ENCODE measurements at places on chromosomes 5 and 9.

DNA sequence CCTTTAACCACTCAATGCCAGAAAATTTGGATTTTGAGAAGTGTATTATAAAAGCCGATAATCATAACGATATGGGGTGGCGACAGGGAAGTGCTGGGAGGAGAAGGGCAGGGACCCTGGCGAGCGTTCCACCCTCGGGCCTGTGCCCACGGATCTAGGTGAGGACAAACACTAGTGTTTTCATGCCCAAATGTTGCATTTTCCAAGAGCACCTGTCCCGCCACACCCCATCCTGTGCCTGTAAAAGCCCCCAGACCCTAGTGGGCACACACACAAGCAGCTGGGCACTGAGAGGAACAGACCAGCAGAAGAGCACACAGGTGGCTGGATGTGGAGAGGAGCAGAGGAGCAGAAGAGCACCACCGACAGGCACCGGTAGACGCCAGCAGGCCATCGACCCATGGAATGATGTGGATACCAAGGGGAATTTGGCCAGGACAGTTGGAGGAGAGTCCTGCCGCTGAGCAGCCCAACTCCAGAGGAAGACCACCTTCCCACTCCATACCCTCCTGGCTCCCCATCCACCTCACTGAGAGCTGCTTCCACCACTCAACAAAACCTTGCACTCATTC lies 315.0 kb downstream of the EDIL3 start:
- DNase-seq: no peak

- peak; percentile 53 for DNase-seq
These were observed 3.8 kb upstream of the SQSTM1 start for GRCh38 chr5:179816796-179817469.

DNA sequence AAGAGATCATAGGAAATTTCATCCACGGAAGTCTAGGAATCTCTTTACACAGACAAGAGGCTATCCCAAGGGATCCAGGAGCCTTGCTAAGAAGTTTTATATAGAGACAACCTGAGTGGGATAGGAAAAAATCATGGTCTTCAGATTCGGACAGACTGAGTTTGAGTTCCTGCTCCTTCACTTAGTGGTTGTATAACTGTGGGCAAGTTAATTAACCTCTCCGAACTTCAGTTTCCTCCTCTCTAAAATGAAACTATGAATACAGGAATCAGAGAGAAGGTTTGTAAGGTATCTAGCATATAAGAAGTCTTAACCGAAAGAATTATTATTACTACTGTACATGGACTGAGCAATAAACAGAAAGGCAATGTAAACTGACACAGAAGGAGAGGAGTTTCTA lies 35.1 kb downstream of the NR2F1-AS1 start:
- DNase-seq: no peak

DNA sequence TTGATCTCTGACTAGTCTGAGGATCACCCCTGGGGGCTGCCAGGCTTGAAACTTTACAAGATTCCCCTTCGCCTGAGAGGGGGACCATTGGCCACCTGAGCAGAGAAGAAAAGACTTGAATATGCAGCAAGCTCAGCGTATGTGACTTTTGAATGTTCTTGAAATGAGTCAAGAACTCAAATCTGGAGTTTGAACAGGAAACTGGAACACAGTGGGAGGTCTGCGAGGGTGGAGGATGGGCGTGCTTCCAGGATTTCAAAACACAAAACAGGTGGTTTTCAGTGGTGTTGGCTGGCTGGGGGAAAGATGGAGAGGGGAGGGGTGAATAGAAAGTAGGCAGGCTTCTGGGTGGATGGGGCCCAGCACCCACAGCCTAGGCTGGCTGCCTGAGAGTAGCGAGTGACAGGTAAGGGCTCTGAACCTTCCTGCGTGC lies 40.6 kb downstream of the TMEM174 start:
- no peak for DNase-seq

DNA sequence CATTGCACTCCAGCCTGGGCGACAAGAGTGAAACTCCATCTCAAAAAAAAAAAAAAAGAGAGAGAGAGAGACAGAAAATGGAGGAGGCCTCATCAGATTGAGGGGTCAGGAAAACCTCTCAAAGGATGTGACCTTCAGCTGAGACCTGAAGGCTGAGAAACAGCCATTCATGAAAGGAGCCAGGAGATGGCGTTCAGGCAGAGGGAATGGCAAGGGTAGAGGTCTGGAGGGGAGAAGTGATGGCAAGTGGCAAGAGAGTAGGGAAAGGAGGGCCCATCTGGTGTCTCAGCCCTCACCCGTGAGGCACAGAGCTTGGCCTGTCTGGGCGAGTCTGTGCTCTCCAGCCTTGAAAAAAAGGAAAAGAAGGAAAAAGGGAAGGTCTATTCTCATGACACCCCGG lies 17.0 kb downstream of the CAMK2A start:
- peak; percentile 29 for DNase-seq

DNA sequence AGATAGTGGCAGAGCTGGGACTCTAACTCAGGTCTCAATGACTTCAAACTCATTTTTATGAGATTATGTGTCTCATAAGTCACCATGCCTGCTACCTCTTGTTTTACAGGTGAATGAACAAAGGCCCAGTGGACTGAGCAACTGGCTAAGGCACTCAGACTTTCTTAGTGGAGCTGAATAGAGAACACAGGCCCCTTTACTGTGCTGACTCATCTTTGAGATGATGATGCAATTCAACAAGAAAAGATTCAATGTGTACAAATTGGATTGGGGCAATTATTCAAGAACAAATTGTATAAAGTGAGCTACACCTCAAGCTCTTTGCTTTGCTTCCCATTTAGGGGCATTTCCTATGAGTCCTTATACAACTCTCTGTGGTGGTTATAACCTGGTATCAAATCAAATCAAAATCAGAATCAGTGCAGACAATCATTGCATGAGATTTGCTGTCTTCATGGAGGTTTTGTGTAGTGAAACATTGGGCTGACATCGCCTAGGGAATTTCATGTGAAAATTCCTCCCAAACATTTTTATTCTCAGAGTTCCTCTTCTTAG lies 84.3 kb upstream of the PPP2R2B start:
- DNase-seq: no peak
